ENCODE measurements at places on chromosomes 1 and 21.

DNA sequence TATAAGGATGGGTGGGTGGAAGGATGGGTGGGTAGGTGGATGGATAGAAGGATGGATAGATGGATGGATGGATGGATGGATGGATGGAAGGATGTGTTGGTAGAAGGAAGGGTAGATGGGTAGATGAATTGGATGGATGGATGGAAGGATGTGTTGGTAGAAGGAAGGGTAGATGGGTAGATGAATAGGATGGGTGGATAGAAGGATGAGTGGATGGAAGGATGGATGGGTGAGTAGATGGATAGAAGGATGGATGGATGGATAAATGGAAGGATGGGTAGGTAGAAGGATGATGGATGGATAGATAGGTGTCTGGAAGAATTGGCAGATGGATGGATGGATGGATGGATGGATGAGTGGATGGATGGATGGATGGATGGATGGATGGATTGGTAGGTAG, 6.0 kb downstream of the MASP2 start:
- DNase-seq: no peak

DNA sequence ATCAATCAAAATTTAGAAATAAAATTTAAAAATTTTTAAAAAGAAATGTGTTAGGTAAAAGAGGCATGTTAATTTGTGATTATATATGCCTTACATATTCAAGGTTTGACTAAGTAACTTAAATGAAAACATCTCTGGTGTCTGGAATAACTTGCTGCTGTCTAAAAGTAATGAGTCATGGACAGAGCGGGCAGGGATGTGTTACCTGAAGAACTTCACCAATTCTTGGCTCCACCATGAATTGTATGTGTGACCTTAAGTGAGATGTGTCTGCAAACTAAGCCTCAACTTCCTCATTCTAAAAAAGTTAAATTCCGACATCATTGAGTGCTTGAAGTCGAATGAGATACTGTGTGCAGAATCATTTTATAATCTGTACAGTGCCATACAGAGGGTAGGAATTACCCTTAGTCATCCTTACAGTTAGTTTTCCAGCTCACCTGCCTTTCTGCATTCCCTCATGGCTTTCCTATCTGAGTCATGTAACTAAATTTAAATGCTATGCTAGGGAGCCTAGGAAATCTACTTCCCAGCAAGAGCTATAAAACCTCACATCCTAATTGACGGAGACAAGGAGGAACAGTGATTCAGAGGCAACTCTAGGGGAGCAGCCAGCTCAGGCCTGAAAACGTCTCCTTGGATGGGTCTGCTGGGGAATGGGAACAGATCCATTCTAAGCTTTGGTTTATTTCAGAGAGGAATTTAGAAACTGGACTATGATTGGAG, 100.7 kb upstream of the TSPAN2 start:
- DNase-seq: peak; percentile 95

GRCh38 chr1:171935086-171935485, 93.8 kb downstream of the DNM3 start:
- DNase-seq: no peak

DNA sequence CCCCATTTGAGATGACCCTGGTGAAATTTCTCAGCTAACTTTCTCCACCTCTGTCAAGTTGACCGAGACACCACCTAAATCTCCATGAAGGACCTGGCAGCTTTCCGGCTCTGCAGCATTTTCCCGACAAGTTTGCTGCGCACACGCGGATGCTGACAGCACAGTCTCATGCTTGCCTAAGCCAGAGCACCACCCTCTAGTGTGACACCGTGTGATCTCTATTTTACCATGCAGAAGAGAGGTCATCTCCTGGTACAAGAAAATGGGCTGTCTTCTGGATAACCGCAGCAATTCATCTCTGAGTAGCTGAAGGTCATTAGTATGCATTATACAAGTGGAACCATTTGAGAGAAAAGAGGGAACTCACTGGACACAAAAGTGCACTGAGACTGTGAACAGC, 38.9 kb upstream of the H6PD start:
- DNase-seq: no peak

GRCh38 chr21:44377922-44378645, 24.7 kb downstream of the TRPM2 start:
- no peak for DNase-seq

- DNase-seq: no peak
These were observed 77.3 kb upstream of the ARID1A start for GRCh38 chr1:26618561-26618960.

DNA sequence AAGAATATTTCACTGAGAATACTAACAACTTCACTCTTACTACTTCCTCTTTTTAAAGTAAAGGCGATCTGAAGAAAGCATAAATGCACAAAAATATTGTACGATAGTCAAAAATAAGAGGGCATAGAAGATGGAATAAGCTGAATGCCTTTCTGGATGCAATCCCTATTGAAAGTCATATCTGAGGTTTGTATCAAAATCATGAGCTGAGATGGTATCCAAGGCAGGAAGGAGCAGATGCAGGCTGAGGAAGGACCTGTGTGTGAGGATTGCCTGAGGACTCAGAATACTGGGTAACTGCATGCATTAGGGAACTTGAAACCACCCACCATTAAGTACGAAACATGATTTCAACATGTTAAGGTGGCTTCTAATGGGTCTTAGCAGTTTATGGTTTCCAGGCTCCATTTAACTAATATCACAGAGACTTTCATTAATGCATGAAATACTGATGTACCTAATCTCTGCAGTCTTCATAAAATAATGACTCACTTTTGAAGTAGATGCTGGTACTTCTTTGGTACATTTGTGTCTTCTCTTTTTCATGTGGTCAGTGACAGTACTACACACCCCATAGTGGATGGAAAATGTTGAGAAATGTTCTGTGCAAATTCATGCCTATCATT, 29.6 kb upstream of the RGS1 start:
- no peak for DNase-seq

GRCh38 chr1:51157395-51157794, 55.4 kb downstream of the C1orf185 start:
- DNase-seq: no peak

DNA sequence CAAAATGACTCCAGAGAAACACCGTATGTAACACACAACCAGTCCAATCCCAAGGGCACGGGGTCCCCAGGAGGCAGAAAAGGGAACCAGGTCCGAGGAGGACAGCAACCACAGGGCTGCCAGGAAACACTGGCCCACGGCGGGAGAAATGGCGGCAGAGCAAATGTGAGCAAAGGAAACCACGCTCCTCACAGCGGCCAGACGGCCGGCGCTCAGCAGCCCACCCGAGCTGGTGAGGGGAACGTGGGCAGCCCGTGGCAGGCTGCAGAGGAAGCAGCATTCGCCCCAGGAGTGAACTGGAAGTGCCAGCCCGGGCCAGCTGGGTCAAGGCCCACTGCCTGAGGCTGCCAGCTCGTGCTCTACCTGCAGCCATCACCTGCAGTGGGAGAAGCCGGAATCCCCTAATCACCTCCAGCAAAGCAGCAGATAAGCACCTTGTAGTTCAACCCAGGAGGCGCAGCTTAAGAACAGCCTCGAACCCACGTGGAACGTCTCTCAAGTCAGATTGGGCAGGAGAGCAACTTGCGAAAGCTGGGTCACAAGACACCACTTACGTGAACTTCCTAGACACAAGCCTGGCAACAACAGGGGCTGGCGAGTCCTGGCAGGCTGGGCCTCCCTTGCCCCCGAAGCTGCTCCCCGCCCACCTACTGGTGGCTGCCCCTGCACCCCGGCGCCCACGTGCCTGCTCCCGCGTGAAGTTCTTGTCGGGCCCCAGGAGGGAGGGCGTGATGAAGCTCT, 6.7 kb downstream of the SLC19A1 start:
- DNase-seq: no peak

DNA sequence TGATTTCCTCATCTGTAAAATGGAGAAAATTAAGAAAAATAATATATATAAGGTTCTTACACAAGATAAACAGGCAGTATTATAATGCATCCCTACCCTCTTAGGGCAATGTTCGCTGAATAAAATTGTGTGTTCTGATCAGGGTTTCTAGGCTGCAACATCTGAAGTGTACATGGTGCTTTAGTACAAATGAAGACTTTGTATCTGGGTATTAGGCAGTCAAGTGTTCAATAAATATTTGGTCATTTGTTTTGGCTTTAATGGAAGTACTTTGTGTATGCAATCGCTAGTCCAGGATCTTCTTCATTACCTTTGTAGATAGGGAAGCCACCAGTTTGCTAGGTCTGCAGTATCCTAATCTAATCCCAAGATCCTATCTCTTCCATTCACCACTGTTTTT, 28.1 kb downstream of the DNASE2B start:
- DNase-seq: no peak

GRCh38 chr21:36065497-36066036, 4.3 kb upstream of the CBR1 start:
- no peak for DNase-seq
